CD8-positive, alpha-beta T cell (primary cell): ENCODE measurements at places on chromosomes 11 and 22.

DNA sequence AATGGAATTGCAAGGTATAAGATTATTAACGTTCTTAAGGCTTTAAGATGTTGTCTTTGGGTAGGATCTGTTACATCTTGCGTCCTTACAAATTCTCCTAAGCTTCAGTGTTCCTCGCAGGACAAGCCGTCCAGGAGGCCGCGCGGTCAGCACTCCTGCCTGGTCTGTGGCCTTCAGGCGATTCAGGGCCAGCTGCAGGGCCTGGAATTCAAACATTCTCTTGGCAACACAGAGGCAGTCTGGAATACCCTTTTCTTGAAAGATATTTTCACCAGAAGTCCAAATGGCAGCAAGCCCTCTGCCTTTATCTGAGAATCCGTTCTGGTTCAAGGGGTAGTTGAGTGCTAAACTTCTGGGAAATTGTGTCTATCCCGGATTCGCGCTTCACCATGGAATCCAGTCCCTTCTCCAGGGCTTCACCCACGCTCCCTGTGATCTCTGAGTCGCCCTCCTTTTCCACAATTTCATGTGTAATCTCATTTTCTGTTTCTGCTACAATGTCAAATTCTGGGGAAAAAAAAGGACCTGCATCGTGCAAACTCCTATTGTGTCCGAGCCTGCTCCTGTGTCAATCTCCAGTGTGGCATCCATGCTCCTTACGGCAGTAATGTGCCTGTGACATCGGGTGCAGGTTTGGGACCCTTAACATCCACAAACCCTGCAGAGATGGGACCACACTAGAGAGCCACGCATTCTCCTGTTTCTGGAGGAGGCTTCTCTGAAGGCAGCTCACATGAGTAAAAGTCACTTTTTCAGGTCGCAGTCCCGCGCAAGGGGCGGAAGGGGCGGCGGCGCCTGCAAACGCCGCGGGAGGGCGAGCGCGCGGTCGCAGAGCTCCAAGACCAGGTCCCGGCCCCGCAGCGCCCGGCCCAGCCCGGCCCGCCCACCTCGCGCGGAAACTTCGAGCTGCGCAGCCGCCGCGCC lies 25.4 kb upstream of the SORL1 start:
- peak; percentile 76 for DNase-seq

GRCh38 chr11:113760241-113760640 lies 13.3 kb downstream of the ZW10 start:
- no peak for DNase-seq

DNA sequence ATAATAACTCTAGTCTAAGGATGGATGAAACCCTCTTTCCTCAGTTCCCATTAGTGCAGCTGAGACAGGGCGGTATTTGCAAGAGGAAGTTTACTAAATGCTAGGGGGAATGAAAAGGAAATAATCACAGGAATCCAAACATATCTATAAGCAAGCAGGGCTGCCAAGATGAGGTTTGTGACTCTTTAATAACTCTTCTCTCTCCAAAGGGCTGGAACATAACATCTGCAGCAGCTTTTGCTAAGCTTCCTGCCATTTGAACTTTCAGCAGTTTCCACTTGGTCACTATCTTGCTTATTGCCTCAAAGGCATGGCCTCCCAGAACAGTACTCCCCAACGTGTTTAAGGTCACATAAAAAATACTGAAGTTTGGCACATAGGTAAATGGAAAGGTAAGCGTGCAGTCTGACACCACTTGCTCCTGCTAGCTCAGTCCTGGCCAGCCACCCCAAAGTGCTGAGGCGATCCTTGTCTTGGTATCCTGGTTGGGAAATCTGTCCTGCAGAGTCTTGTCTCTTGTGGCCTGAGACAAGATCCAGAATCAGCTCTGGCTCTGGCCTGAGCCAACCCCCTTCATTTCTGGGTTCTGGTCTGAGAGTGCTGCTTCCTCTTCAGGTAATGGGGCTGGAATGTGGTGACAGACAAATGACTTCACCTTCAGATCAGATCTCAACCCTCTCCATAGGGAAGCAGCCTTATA lies 81.8 kb downstream of the KCNC1 start:
- DNase-seq, result no peak

- DNase-seq, result no peak
Measured at GRCh38 chr22:35891442-35891841, 137.2 kb downstream of the RBFOX2 start.

GRCh38 chr11:73760135-73760678 lies 667 bp downstream of the RAB6A start:
- DNase-seq, result no peak

DNA sequence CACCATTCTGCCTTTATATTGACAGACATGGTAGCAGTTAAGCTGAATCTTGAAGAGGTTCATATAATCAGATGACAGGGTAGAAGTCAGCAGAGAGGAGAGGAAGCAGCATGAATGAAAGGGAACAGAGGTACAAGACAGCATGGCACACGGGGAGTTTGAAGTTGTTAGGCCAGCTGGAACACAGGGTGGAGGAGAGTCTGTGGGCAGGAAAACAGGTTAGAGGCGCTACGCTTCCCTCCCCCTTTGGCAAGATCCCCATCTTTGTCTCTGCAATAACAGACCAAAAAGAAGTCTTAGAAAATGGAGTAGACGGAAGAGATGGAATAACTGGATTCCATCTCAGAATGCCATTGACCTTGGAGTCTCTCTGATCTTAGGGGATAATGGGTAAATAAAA lies 20.0 kb upstream of the NDUFC2 start:
- DNase-seq, result no peak

- DNase-seq, result no peak
Measured at GRCh38 chr11:18632841-18633240, 1.3 kb downstream of the SPTY2D1 start.
